CD4-positive, alpha-beta memory T cell (primary cell): ENCODE measurements at places on chromosomes 5 and 9.

GRCh38 chr5:151449839-151450238 is 2.4 kb downstream of the SLC36A1 start:
- no peak for DNase-seq

GRCh38 chr9:132877824-132878694 is at the start of gene AK8:
AK8 (minus strand) TSS chr9:132878284; CDS start chr9:132878255, 29 bp downstream.
- DNase-seq, result peak; percentile 79

- no peak for DNase-seq
Measured at GRCh38 chr9:31185831-31186230, 1198.6 kb upstream of the ACO1 start.

DNA sequence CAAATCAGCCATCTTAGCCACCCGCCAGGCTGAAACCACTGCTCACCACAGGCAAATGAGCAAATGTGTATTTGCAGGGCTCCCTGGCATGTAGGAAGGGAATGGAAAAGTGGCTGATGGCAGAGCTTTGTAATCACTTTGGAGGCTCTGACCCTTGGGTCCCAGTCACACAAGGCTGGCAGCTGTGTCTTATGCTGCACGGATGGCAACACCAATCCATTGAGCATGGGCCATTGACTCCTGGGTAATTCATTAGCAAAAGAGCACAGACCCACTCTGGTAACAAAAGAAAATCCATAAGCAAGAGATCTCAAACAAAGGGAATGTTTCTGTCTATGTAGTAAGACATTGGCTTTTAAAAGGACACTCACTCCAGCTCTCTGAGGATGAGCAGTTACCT is 57.6 kb downstream of the SPOCK1 start:
- DNase-seq, result no peak

- no peak for DNase-seq
Measured at GRCh38 chr9:114047717-114048116, 30.4 kb downstream of the AMBP start.

- no peak for DNase-seq
Measured at GRCh38 chr5:174446988-174447387, 277.4 kb upstream of the MSX2 start.

DNA sequence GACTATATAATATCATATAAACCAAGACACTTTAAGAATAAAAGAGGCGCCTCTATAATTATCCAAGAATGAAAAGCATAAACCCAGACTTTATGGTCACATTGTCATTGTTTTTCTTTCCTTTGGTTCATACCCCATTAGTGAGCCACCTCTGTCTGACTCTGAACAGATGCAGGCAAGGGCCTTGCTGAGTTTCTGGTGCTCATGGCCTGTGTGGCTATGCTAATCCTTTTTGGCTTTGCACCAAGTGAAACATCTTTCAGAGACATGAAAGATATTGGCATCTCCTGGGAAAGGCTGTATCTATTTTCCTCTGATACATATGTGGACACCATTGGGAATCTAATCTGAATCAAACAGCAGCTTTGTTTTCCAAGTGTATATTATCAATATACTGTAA is 222.5 kb downstream of the CHSY3 start:
- no peak for DNase-seq

DNA sequence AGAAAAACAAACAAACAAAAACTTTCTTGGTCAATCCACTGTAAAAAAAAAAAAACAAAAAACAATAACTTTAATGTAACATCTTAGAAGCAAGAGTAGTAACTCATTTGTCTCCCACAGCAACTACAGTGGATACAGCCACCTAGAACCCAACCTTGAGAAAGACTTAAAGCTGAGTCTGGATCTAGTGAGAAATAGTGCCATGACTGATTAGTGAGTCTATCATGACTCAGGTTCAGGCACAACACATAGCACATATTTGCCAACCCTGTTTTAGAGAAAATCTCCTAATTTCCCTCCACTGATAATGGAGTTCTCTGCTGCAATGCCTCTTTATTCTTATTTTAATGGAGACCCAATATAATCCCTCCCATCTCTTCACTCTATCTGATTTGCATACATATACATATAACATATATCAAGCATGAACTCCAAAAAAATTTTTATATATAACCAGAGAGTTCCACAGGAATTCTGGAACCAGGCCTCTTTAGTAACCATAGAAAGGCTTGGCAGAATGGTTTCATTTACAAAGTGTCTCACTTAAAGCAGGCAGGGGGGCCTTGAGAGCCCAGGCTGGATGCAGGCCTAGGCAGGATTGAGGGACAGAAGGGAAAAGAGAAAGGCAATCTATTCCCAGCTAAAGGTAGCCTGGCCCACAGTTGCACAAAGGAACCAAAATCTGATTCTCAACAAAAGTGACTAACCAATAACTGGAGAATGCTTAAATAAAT is 11.9 kb upstream of the NR4A3 start:
- DNase-seq, result no peak

GRCh38 chr9:89564346-89564878 is 40.4 kb upstream of the GADD45G start:
- DNase-seq, result no peak

DNA sequence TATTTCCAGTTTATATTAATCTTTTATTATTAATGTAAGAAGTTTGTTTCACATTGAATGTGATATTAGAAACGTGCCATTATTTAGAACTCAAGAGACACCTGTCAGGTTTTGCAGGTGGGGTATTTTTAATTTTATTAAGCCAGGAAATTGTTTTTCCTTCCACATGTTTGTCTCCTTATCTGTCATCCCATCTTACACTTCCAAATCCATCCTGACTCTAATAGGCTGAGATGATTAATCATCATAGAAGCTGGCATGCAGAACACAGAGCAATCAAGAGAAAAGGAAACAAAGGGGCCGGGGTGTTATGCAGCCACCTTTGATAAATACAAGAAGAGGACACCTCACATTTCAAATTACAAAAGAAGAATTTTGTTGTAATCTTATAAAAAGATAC is 506.5 kb downstream of the ISL1 start:
- DNase-seq, result no peak

DNA sequence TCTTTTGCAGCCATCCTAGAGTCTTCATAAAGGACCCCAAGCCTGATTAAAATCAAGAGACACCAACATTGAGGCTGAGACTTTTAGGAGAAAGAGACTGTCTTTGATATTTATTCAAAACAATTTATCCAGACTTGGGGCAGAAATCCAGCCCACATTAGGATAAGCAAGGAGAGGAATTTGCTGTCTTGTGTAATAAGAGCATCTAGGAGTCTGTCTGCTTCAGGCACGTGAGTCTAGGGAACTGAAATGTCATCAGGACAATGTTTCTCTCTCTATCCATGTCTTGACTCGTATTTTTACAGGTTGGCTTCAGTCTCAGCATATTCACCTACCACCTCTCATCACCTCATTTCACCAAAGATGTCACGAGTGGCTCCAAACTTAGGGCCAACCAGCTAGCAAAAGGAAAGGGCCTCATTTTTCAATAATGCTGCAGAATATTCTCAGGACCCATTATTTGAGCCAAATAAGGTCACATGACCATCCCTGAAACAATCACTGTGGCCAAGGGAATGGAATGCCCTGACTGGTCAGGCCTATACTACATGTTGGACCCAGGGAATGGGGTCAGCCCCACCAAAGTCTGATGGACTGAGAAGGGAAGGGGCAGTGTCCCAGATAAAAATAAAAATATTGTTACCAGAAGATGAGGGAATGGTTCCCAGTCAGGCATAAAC is 70.3 kb upstream of the SAP30L start:
- DNase-seq, result no peak

- no peak for DNase-seq
Measured at GRCh38 chr5:95931079-95931833, 30.4 kb downstream of the ELL2 start.

GRCh38 chr9:125239631-125240597 is 1.2 kb downstream of the HSPA5 start:
- DNase-seq, result no peak

GRCh38 chr9:128361296-128361985 is 9.7 kb upstream of the URM1 start:
- DNase-seq, result no peak
